ENCODE measurements at places on chromosomes 5 and 9.

DNA sequence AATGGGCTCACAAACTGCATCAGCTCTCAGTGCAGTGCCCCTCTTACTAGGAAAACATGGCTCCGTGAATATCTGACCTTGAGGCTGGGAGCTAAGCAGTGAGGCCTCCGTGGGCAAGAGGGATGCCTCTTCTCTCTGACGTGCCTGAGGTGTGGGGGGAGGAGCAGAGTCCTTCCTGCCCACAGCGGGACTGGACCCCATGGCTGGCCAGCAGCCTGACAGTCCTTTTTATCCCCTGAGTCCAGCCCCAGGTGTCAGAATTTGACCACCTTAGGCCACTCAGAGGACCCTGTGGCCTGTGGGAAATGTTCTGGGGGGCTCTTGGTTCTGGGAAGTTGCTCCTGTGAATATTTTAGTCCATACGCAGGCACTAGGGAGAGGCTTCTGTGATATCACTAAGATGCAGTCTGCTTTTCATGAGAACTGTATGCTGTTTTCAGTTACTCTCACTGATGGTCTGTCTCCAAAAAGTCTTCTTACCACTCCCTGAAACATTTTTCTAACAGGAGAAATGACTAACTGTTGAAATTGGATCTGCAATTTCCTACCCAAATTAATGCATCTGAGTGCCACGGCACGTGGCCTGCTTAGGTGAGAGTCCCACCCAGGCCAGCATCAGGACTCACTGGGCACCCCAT, 23.4 kb downstream of the ANGPTL2 start:
- no peak for DNase-seq

- no peak for DNase-seq
These were observed 8.7 kb upstream of the SLC2A8 start for GRCh38 chr9:127388037-127388855.

DNA sequence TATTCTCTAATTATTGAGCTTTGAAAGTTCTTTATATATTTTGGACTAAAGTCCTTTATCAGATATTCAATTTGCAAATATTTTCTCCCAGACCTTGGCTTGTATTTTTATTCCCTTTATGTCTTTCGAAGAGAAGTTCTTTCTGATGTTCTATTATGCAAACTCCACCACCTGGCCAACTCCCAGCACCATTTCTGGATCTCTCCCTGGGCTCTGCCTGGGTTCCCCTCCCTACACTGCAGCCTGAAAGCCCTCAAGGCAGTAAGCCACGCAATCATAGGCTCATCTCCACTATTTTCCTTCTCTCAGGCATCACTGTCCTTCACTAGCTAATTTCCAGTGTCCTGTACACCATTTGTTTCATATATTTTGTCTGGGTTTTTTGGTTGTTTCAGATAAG, 76.1 kb downstream of the GRAMD2B start:
- DNase-seq, result no peak

GRCh38 chr5:155947394-155948062, 379.4 kb upstream of the SGCD start:
- DNase-seq, result no peak

DNA sequence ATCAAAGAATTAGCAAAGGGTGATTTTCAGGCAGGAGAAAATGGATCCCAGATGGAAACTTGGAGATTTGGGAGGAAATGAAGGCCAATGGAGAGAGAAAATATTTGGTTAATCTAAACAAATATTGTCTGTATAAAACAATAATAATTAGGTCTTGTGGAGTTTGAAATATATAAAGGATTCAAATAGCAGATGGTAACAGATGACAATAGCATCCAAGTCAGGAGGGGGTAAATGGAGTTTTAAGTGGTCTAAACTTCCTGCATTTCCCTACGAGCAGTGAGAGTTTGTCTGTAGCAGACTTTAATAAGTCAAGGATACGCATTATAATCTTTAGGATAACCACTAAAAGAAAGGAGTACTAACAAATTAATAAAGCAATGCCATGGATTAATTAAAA, 49.0 kb upstream of the GGTA1 start:
- no peak for DNase-seq

- no peak for DNase-seq
These were observed 40.0 kb downstream of the ADAMTS19 start for GRCh38 chr5:129500101-129500500.

- DNase-seq, result no peak
These were observed 938 bp downstream of the LPAR1 start for GRCh38 chr9:111037356-111037707.

DNA sequence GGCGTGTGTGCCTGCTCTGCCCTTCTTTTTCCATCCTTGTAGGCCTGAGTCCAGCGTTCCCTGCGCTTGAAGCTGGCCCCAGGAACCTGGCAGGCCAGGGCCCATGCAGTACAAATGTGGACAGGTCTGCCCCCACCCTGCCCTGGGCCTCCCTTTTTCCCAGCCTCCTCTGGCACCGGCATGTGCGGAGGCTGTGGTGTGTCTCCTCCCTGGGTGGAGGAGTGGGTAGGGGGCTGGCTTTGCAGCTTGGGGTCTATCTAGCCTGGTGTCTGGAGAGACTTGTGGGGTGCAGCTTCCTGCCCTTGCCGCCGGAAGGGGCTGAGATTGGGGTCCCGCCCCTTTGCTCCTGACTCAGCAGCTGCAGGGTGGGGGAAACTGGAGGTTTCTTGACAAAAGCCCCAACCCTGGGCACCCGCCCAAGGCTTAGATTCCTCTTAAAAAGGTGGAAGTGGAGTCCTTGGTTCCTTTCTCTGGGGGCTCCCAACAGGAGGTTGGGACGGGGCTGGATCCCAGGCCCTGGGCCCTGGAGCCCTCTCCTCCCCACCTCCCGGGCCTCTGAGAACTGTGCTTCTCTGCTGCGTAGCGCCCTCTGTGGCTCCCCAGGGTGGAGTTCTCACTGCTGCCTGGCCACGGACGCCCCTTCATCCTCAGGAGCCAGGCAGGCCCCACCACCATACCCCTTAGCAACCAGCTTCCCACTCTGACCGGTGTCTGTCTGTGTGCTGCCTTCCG, 18.0 kb downstream of the RXRA start:
- DNase-seq, result no peak

DNA sequence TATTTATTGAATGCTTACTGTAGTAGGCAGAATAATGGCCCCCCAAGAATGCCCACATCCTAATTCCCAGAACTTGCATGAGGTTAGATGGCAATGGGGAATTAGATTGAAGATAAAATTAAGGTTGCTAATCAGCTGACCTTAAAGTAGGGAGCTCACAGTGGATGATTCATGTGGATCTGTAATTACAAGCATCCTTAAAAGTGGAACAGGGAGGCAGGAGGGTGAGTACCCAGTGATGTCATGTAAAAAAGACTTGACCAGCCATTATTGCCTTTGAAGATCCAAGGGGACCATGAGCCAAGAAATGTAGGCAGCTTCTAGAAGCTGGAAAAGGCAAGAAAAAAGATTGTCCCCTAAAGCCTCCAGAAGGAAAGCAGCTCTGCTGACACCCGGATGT, 71.4 kb downstream of the GABBR2 start:
- no peak for DNase-seq

GRCh38 chr5:430214-430925, 12.6 kb upstream of the EXOC3 start:
- no peak for DNase-seq

- no peak for DNase-seq
These were observed 10.2 kb downstream of the SLC6A18 start for GRCh38 chr5:1235379-1235778.

- peak; percentile 7 for DNase-seq
These were observed 70.5 kb downstream of the PIK3R1 start for GRCh38 chr5:68285851-68286611.

- peak; percentile 45 for DNase-seq
These were observed 44.6 kb downstream of the FOCAD start for GRCh38 chr9:20728493-20729220.

DNA sequence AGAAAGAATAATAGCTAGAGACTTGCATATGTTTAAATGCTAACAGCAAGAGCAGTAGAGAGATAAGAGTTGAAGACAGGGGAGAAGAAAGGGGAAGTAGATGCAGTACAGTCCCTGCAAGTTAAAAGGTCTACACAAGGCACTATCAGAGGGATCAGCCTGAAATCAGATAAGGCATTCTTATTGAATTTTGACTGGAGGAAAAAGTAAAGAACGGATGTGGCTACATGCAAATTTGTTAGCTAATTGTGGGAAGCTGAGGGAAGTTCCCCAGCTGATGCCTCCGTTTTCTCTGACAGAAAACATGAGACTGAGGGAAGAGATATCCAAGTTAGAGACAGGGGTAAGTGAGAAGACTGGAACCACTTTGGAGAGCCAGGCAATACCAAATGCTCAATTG, 12.9 kb upstream of the RHOBTB3 start:
- no peak for DNase-seq

DNA sequence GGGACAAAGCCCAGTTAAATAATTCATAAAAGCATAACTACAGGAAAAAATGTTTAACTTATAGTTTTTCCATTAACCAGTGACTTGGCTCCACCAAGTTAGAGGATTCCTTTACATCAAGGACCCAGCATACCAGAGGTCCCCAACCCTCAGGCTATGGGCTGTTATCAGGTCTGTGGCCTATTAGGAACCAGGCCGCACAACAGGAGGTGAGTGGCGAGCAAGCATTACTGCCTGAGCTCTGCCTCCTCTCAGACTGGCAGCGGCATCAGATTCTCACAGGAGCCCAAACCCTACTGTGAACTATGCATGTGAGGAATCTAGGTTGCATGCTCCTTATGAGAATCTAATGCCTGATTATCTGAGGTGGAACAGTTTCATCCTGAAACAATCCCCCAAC, 303.1 kb downstream of the ELAVL2 start:
- no peak for DNase-seq

DNA sequence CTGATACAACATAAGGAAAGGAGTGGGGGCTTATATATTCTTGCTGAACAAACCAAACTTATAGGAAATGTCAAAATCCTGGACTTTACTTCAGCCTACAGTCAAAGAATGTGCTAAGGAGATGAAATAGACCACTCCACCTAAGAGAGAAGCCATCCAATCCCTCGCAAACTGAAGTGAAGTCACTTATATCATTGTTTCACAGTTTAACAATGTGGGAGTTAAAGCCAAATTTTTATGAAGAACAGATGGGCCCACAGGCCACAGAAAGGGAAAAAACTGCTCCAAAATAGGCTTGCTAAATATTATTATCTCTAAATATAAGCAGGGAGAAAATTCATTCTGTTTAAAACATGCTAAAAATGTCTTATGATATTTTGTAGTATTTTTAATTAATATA, 233.3 kb downstream of the GAS1 start:
- DNase-seq, result no peak

- DNase-seq, result peak; percentile 47
These were observed 519 bp downstream of the EXOC3 start for GRCh38 chr5:443239-444151.

GRCh38 chr5:97778451-97778850, 595.4 kb upstream of the RIOK2 start:
- no peak for DNase-seq

- no peak for DNase-seq
These were observed 11.3 kb upstream of the IGFBPL1 start for GRCh38 chr9:38435521-38435920.

- no peak for DNase-seq
These were observed 328.0 kb downstream of the PDE4D start for GRCh38 chr5:59565551-59565950.

- no peak for DNase-seq
These were observed 16.7 kb downstream of the GCNT1 start for GRCh38 chr9:76475686-76476085.

DNA sequence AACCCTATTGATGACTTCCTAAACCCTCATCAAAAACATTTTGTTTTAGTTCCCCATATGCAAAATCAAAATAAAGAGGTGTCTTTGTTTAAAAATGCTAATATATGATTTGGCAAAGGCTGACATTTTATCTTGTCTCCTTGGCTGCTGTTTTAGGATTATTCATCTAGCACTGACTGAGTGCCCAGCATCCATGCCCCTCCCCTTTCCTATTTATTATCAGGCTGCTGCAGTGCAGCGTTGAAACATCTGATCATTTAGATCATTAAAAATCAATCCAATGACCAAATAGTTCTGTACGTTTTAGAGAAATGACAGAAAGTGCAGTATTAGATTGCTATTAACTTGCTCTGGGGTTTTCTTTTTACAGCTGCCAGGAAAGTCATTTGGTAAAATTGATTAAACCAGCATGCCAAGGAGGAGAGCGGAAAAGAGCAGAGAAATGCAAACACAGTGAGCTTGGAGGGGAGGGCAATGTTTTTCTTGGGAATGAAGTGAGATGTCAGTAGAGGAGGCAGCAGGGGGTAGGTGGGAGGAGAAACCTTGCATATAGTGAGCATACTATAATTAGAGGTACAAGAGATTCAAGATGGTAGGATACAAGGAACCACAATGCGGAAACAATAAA, 286.3 kb downstream of the PDE4D start:
- DNase-seq, result no peak

- DNase-seq, result no peak
These were observed 14.8 kb downstream of the SPTLC1 start for GRCh38 chr9:92100237-92100911.

GRCh38 chr5:1380910-1381309, 36.0 kb upstream of the CLPTM1L start:
- DNase-seq, result no peak

DNA sequence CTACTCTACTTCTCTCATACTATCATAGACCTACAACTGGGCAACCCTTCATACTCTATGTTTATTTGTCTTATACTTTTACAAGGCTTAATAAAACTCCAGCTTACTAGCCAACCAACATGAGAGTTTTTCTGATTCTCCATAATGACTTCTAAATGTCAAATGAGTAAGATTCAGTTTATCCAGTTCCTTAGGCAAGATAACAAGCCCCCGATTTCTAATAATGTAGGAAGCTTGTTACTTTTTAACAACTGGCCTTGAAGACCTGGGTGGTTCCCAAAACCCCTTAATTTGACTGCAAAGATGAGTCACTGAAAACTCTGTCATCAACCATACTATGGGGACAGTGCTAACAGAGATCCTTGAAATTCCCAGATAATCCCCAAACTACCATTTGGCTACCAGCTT, 294.6 kb upstream of the ACTBL2 start:
- DNase-seq, result no peak

GRCh38 chr5:3121813-3122212, 370.3 kb upstream of the IRX2 start:
- no peak for DNase-seq

DNA sequence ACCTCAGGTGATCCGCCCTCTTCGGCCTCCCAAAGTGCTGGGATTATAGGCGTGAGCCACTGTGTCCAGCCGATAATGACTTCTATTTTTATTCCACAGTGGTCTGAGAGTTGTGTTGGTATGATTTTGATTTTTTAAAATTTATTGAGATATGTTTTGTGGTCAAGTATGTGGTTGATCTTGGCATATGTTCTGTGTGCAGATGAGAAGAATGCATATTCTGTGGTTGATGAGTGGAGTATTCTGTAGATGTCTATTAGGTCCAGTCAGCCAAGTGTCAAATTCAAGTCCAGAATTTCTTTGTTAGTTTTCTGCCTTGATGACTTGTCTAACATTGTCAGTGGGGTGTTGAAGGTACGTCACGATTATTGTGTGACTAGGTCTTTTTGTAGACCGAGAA, 338.2 kb upstream of the TARS1 start:
- no peak for DNase-seq

DNA sequence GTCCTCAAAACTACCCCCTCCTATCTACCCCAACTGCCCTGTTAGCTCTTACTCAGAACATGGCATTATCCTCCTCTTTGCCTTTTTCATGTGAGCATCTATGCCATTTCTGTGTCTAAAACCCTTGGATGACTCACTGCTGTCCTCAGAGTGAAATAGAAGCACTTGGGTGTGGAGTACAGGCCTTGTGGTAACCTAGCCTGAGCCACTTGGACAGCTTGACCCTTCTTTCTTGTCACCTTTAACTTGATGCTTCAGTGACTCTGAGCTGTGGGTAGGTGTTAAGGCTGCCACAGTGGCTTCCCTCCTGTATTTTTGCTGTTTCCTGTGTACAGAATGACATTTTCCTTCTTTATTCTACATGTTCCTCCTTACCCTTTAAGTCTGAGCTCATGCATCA, 391.4 kb downstream of the SH3GL2 start:
- no peak for DNase-seq
